ENCODE measurements at places on chromosomes 3 and 15.
A peak's percentile ranks its signal among the peaks of the same experiment; 100 is the strongest.

DNA sequence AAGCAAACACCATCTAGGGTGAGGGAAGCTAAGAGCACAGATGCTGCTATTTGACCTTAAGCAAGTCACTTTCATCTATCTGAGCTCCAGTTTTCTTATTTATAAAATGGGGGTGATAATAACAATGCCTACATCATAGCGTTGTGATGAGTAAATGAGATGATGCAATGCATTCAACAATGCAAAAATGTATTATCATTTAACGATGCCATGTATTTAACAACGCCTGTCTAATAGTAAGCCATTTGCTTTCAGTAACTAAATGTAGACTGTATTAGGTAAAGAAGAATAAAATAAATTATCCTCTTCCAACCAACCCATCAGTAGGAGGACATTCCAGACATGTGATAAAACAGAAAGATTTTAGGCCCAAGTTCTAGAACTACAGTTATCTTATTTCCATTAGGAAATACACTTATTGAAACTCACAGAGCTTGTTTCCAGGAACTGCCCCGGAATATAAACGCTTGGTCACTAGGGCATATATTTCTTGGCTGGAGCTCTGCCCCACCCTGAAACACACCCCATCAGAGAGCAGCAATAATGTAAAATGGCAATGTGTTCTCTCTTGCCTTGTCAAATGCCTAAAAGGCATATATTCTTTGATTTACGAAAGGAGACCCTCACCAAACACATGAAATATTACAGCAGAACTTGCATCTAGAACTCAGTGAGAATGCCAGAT is 128.3 kb downstream of the LIPC start:
- no peak for DNase-seq

- DNase-seq: no peak
These were observed 75.2 kb upstream of the MYZAP start for GRCh38 chr15:57516327-57517029.

DNA sequence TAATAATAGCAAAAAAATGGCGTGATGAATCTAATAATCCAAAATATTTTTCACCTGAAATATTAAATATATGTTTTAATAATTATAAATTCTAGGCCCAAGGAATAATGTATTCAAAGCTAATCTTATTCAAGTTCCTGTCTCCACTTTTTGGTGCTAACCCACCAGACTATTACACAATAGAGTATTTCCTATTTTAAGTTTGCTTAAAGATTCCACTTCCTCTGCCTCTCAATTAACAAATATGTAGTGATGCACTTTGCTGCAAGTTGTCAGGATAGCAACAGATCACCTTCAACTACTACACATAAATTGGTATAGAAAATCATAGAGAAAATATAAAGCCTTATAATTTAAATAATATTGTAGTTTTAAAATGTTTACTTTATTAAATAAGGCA is 467.5 kb downstream of the C3orf38 start:
- DNase-seq: no peak

DNA sequence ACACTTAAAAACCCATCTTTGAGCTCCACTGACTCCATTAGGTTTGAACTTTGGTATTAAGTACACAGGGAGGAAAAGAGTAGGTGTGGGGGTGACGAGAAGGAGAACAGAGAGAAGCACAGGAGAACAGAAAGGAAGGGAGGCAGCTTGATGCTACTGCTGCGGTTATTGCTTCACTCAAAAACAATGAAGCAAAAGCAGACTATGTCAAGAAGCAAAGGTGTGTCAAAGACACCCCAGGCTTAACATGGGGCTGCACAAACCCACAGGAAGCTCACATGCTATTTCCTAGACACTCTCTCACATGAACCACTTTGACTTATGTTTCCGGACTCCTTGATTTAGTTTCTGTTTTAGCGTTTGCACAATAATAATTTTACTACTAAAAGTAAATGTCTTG is 961.0 kb upstream of the CFAP20DC start:
- DNase-seq: peak; percentile 16

GRCh38 chr3:143830063-143830462 is 18.2 kb downstream of the SLC9A9 start:
- DNase-seq: no peak

DNA sequence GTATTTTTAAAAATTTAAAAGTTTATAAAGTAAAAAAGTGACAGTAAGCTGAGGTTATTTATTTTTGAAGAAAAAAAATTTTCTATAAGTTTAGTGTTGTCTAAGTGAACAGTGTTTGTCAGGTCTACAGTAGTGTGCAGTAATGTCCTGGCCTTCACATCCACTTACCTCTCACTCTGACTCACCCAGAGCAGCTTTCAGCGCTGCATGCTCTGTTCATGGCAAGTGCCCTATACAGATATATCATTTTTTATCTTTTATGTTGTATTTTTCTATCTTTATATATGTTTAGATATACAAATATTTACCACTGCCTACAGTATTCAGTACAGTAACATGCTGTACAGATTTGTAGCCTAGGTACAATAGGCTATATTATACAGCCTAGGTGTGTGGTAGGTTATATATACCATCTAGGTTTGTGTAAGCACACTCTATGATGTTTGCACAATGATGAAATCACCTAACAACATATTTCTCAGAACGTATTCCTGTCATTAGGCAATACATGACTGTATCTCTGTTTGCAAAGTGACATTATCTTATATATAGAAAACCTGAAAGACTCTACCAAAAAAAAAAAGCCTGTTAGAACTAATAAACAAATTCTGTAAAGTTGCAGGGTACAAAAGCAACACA is 75.9 kb upstream of the TMC3 start:
- no peak for DNase-seq

DNA sequence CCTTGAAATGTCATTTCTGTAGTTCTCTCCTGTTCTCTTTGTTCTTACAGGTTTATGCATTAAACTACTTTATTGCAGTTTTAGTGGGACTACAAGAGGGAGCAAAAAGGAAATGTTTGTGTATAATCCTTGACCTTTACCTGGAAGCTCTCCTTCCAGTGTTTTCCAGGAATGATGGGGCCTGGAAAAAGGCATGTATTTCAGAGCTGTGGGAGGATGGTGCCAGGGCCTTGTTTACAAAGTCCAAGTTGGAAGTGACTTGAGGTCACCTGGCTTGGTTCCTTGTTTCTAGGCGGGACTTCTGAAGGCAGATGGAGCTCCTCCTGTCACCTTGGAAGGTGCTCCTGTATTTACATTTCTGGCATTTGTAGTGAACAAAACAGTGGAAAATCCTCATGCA is 15.1 kb downstream of the ACVR2B start:
- DNase-seq: no peak

DNA sequence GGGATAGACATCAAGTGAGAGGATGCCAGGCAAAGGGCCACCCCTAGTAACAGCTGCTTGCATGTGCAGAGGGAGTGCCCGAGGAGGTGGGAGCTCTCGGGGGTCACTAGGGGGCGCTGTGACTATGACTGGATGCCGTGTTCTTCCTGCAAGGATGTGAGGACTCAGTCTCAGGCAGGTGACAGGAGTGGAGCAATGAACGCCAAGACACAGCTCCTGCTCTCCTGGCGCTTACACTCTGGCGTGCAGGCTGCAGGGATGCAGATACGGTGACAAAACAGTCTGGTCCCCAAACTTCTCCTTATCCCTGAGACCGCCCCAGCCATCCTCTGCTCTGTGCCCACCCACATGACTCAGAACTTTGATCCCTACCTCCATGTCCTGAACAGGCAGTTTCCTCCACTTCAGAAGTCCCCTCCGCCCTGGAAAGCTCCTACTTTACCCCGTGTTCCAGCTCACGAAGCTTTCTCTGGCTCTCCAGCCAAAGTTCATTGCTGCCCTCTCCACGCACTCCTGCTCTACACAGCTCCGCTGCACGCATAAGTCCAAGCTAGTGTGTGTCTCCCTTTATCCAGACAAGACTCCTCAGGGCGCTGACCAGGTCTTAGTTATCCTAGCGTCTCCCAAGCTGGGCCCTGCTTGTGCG is 14.7 kb downstream of the RHOV start:
- peak; percentile 57 for DNase-seq

DNA sequence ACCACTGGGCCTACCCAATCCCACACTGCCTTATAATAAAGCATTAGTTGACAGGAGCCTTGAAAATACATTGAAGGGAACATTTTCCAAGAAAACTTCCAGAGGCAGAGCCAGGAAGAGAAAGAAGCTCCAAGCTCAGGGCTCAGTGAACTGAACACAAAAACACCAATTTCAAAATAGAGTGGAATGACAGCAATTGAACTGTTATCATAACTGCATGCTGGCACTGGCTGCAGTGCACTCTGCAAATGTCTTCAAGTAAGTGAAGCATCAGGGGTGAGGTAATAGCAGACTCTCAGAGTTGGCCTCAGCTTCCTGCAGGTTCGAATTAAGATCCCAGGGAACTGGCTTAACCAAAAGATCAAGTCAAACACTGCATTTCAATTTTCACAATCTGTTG is 388.0 kb upstream of the WNT5A start:
- no peak for DNase-seq

- DNase-seq: no peak
These were observed 54.8 kb downstream of the ZBTB38 start for GRCh38 chr3:141422961-141423582.

- no peak for DNase-seq
These were observed 102.7 kb downstream of the SLCO3A1 start for GRCh38 chr15:91956026-91956723.

- no peak for DNase-seq
These were observed 1032.5 kb upstream of the CADM2 start for GRCh38 chr3:83926291-83926690.

DNA sequence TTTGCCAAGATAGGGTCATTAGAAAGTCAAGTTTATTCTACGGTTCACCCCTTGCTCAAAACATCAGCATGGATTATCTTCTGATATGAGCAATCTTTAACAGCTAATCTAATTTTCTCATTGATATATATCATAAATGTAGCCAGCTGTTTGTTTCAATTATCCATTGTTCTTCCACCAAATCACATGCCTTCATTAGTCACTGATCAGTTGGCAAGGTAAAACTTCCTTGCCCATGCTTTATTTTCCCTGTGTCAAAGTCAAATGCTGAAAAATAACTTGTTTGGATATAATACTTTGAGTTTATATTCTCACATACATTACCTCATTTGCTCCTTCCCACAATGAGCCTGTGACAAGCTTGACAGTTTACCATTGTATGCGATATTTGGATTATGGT is 60.6 kb downstream of the DPH6 start:
- DNase-seq: no peak

GRCh38 chr3:119967353-119968006 is 126.8 kb downstream of the GSK3B start:
- DNase-seq: no peak

DNA sequence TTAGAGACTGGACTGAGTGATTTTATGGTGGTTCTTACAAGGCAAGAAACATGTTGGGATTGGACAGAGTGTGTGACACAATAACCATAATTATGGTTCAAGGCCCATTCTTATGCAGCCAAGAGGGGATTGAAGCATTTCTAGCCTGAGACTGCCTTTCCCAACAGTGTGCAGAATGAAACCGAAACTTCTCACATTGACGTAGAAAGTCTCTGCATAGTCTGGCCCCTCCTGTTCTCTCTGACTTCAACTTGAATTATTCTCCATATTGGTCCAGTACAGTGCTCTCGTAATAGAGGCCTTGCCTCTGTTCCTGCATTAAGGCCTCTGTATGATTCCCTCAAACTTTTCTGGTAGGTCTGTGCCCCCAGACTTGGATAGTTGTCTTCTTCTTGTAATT is 138.3 kb downstream of the DIPK2A start:
- no peak for DNase-seq

GRCh38 chr15:95664450-95664849 is 666.0 kb upstream of the NR2F2 start:
- no peak for DNase-seq

DNA sequence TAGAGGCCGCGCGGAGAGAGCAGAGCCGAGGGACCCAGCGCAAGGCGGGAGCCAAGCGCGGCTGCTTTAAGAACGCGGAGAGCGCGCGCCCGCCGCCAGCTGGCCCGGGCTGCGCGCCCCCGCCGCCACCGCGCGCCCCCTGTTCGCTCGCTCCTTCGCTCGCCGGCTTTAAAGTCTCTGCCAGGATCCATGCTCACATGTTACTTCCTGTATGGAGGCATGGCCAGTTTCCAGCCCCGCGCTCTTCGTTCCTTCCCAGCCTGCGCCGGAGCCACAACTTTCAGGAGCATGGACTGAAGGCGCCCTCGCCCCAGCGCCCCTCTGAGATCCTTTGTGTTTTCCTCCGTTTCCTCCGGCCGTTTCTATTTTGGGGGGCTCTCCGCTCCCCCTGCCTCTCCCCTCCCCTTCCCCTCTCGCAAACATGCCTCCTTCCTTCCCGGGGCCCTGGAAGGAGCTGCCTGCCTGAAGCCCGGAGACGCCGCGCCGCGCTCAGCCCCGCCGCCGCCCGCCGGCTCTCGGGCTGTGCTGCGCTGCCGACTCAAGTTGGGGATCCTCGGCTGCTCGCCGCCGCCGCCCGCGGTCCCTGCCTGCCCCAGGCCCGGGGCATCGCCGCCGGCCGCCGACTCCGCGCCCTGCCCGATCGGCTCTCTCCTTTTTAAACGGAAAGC is at the start of gene PTPRG:
Gene PTPRG (plus strand): TSS at position 198 of the 668 bp plus-strand sequence. CDS start 717 bp downstream, outside the sequence.
- DNase-seq: no peak

DNA sequence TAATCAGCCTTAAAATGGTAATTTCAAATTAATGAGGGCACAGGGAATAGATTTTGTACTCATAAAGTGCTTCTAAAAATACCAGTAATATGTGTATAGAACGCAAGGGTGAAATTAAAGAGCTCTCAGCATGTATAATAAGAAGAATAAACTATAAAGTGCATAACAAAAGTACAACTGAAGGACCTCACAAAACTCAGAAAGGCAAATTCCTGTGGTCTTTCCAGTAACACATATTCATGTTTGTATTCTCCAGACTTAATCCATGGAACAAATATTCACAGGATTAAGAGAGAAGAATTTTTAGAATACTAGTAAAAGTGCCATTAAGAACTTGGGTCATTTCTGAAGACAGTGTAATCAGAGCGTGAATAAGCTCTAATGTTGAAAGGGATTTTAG is 646.3 kb downstream of the CADM2 start:
- DNase-seq: no peak

GRCh38 chr3:141421639-141422319 is 53.5 kb downstream of the ZBTB38 start:
- DNase-seq: no peak

DNA sequence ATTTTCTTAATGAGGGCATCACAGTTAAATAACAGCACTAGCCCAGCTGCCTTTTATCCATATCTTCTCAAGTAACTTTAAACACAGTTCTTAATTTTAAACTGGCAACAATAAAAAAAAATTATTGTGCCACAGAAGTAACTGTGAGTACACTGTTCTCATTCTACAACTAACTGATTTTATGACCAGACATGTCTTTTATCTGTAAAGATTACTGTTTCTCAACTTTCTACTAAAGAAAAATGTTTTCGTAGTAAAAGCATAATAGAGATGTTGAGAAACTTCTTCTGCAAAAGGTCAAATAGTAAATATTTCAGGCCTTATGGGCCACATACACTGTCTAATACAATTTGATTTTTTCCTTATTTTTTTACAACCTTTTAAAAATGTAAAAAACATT is 32.0 kb downstream of the PLOD2 start:
- no peak for DNase-seq

DNA sequence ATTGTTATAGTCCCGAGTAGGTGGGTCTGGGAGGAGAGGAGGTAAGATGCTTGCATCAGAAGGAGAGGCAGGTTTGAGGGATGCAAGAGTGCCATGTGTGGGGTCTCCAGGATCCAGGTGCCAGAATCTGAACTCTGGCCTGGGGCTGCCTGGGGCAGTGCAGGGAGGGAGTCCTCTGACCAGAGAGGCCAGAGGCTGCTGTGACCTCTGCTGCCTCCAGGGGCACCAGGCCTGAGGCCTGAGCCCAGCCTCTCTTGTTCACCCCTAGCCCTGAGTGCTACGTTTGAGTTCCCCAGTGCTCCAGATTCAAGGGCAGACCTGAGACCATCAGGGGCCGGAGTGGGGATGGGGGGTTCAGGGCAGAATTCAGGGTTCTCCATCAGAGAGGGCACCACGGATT is 7.4 kb downstream of the SLC38A3 start:
- no peak for DNase-seq
